HT-29 (cell line): ENCODE measurements at places on chromosomes 5 and 9.

DNA sequence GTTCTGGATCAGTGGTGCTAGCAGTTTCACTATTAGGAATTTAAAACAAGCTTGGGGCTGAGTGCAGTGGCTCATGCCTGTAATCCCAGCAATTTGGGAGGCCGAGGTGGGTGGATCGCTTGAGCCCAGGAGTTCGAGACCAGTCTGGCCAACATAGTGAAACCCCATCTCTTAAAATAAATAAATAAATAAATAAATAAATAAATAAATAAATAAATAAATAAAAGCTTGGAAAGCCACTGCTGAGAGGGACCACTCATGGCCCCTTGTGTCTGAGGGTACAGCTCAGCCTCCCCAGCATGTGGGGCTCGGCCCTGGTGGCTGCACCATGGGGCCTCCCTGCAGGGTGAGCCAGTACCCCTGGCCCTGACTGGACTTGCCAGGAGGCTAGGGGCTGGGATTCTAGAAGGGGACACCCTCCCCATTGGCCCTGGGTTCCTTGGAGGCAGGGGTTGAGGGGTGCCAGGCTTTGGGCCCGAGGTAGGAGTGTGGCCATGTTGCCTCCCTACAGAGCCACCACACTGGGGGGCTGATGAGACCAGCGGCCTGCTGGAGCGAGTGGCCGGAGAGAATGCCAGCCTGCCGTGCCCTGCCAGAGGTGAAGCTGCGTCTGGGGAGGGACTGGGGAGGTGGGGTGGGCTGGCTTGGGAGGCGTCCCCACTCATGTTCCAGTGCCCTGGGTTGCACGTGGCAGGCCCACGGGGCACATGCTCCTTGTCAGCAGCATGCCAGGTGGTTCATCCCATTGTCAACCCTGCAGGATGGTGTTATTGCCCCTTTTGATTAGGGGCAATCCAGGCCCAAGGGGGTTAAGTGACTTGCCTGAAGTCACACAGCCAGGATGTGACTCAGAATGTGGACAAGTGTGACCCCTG is 76.5 kb downstream of the HMCN2 start:
- DNase-seq, result no peak

- DNase-seq, result no peak
Observed at GRCh38 chr5:170470808-170471404, 32.9 kb upstream of the KCNIP1 start.

- no peak for DNase-seq
Observed at GRCh38 chr9:97572892-97573365, 60.2 kb downstream of the TSTD2 start.

DNA sequence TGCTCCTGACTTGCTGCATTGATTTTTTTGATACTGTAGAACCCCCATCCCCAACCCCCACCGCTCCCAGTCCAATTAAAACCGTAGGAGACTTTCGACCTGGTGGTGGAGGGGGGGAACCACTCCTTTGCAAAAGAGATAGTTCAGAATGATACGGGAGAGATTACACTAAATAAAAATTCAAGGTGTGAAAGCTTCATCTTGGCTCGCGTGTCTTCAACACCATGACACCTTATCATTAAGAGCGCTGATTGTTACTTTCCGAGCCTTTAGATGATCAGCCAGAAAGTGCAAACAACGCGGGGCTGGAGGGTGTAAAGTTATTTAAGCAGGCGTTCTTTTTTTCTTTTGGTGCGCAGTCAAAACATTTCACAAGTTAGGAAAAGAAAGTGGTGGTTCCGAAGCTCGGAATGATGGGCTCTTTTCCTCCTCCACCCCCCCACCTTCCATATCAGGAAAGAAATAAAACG is 1.3 kb upstream of the ZNF462 start:
- DNase-seq, result no peak

DNA sequence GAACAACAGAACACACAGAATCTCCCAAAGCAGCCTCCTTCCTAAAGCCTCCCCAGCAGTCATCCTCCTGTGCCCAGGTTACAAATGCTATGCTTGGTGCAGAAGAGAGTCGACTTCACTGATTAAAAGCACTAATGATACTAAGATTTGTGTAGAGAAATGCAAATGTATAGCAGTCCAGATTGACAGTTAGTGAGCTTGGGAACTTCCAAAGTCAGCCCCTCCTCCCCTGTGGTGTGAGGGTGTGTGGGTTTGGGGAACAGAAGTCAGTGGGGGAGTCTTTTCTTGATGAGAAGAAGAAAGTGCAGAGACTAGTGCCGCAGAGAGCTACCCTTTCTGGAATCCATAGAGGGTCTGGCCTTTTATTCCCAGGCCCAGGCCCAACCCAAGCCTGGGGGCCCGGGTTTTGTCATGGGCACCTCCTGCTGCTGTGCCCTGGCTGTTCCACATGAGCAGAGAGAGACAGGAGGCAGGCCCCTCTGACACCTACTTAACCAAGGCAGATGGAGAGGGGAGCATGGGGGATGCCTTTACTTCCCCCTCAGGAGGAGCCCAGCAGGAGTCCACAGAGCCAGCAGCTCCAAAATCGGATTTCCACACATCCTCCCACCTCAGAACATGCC is 173.3 kb downstream of the DENND1A start:
- DNase-seq, result no peak

DNA sequence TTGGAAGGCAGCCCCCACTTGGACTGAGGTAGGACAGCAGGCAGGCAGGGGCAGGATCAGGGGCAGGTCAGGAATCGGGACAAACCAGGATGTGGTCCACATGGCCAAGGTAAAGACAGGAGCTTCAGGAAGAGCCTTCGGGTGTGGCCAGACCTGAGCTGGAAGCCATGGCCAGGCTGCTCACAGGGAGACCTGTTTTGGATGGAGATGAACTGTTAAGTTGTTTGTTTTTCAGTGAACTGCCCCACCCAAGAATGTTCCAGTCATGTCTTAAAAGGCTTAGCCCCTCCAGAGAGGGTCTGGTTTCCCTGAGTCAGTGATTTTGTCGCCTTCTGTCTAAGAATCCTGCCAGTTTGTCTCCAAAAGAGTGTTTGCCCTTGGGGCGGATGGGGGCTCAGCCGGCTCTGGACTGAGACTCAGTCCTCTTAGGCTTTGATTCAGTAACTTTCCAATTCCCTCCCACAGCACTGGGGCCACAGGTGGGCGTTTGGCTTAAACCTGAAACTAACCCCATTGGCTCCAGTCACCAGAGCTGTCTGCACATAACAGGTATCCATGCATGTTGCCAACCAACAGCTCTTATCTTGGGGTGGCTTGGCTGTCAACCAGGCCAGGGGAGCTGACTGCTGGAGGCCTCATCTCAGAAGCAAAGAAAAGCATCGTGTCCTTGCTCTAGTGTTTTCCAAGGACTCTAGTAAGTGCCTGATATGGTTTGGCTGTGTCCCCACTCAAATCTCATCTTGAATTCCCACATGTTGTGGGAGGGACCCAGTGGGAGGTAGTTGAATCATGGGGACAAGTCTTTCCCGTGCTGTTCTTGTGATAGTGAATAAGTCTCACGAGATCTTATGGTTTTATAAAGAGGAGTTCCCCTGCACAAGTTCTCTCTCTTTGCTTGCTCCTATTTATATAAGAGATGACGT is 11.3 kb upstream of the ANKH start:
- DNase-seq, result no peak

- no peak for DNase-seq
Observed at GRCh38 chr9:79057576-79057975, 514.2 kb upstream of the TLE4 start.

DNA sequence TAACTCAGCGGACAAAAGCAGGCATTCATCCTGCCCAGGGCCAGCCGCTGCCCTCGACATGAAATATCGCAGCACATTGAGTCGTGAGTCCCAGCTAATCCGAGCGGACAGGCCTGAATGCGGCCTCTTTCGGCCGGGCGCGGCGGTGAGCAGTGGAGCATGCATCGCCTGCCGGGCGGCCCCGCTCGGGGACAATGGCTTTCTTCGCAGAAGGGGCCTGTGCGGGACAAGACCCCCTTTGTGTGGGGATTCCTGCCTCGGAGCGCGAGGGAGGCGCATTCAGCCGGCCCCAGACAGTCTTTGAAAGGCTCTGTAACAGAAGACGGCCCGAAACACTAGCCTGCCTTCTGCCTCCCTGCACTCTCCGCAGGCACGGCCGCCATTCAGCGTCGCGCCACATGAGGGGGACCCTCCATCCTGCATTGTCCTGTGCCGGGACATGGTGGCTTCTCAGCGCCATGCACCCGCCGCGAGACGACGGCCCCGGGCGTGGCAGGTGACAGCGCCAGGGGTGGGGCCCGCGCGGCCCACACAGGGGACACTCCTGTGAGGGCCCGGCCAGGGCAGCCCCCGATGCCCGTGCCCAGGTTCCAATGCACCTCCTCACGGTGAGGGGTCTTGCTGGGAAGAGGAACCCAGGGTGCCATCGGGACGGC is 52.0 kb downstream of the EXD3 start:
- DNase-seq, result no peak

DNA sequence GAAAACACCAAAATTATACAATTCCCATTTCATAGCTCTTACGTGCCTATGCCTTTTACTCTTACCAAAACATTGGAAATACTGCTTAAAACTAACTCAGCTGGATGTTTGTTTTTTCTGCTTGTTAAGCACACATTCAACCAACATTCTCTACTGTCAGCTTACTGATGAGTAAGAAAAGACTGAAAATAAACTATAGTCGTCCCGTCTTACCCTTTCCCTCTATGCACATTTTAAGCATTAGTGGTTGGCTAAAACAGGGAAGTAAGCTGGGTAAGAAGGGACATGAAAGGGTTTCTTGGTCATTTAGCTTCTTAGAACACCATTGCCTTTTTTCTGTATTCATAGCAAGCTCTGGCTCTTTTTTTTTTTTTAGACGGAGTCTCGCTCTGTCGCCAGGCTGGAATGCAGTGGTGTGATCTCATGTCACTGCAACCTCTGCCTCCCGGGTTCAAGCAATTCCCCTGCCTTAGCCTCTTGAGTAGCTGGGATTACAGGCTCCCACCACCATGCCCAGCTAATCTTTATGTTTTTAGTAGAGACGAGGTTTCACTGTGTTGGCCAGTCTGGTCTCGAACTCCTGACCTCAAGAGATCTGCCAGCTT is 232.1 kb upstream of the PCSK5 start:
- no peak for DNase-seq

DNA sequence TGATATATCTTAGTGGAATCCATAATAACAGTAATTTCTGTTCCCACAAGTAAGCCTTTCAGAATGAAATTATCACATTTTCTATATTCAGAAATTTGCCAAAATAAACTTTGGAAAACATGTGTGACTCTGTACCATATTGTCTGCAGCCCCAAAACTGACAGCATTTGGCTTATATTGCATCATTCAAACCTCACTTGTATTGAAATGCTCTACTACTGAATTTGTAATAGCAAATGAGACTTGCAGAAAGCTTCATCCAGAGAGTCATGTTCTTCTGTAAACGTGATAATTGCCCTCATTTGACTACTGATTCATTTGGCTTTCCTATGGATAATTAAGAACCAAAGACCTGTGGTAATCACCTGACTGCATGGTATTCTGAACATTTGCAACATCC is 1249.5 kb upstream of the CDH18 start:
- DNase-seq, result no peak

- no peak for DNase-seq
Observed at GRCh38 chr9:99745085-99745484, 76.6 kb upstream of the NR4A3 start.

DNA sequence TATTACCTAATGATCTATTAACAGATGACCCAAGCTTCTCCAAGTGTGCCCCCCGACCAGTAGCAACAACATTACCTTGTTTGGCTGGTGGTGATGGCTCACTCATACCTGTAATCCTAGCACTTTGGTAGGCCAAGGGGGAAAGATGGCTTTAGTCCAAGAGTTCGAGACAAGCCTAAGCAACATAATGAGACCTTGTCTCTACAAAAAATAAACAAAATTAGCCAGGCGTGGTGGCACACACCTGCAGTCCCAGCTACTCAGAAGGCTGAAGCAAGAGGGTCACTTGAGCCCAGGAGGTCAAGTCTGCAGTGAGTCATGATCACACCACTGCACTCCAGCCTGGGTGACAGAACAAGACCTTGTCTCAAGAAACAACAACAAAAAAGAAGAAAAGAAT is 62.9 kb downstream of the GCNT1 start:
- DNase-seq, result no peak

DNA sequence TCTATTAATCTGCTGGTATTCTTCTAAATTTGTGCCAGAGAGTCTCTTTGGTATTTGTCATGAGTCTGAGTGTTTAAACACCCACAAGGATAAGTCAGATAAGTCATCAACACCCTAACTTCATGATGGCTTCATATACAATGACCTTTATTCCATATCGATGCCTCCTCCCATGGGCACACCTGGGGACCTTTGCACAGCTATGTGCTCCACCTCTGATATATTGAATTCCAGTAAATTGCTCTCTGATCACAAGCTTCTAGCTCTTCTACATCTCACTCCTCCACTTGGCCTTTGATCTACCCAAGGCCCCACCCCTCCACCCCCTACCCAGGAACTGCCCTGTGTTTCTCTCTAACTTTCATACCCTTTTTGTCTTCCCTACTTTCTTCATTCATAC is 102.7 kb upstream of the MIER3 start:
- peak; percentile 55 for DNase-seq

DNA sequence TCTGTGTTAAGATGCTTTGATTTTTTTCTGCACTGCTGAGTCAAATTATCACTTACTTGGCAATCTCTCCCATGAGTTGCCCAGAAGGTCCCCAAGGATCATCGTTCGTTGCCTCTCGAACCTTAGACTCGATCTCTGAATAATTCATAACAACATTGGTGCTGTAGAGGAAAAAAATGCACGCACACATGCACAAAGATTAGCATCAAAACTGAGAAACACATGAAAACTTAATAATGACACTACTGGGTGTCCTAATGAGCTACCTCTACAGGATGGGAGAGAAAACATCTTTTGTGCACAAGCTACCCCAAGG is 41.6 kb downstream of the CLINT1 start:
- DNase-seq, result no peak

GRCh38 chr9:12698986-12699385 is 5.8 kb downstream of the TYRP1 start:
- DNase-seq, result no peak

DNA sequence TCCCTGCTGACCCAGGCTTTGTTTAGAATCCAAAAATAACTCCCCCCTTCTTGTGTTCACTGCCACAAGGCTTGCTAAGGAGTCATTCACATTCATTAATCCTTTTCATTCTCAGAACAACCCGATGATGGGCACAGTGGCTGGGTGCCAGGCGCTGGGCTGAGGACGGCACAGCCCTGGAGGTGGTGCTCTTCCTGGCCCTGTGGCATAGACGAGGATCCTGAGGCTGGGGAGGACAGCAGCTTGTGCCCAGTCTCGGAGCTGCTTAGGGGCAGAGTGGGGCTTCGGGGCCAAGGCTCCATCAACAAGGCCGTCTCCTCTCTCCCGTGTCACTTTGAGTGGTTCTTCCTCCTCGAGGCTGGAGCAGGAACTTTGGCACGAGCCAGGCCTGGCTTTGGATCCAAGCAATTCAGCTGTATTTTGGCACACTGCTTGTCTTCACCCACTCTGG is 166.7 kb downstream of the TTLL11 start:
- DNase-seq, result no peak

GRCh38 chr5:54215233-54215736 is 95.1 kb downstream of the ARL15 start:
- DNase-seq, result no peak

DNA sequence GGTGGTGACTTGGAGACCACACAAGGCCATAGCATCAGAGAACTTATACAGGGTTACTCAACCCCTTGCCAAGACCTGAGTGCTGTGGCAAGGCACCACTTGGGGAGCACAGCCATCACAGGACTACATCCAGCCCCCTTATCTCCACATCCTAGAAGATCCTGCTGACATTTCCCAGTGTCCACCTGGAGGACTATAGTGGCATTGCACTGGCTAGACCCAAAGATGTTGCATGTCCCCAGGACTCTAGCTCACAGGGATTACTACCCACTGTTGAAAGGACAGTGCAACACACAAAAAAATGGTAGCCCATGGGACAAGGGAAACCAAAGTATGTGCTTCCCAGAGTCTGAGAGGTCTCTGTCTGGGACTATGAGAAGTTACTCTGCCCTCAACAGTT is 411.1 kb upstream of the NUDT12 start:
- peak; percentile 27 for DNase-seq
